ENCODE measurements at places on chromosomes 2 and 18.
A peak's percentile ranks its signal among the peaks of the same experiment; 100 is the strongest.

DNA sequence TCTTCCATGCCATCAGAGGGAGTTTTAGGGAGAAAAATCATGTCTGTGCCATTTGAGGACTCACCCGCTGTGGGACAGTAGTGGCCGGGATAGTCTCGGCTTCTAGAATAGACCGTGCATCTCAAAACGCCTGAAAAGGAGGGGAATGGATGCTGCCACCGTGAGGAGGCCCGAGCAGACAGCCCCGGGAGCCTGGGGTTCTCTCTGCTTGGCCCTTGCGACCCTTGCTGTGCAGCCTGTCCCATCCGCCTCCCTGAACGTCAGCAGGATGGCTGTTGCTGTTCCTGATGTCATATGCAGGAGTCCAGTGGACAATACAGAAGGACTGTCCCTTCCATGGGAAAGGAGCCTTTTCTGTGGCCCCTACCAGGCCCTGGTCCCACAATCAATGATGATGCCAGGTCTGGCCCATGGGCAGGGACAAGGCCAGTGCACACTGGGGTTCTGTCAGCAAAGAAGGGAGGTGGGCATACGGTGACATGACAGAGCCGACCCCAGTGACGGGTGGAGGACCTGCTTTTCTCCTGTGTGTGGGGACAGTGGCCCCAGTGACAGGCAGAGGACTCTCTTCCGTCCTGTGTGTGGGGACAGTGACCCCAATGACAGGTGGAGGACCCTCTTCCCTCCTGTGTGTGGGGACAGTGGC lies 58.8 kb downstream of the ACKR3 start:
- no peak for DNase-seq

GRCh38 chr2:36732673-36733036 lies 36.1 kb downstream of the VIT start:
- DNase-seq: no peak

DNA sequence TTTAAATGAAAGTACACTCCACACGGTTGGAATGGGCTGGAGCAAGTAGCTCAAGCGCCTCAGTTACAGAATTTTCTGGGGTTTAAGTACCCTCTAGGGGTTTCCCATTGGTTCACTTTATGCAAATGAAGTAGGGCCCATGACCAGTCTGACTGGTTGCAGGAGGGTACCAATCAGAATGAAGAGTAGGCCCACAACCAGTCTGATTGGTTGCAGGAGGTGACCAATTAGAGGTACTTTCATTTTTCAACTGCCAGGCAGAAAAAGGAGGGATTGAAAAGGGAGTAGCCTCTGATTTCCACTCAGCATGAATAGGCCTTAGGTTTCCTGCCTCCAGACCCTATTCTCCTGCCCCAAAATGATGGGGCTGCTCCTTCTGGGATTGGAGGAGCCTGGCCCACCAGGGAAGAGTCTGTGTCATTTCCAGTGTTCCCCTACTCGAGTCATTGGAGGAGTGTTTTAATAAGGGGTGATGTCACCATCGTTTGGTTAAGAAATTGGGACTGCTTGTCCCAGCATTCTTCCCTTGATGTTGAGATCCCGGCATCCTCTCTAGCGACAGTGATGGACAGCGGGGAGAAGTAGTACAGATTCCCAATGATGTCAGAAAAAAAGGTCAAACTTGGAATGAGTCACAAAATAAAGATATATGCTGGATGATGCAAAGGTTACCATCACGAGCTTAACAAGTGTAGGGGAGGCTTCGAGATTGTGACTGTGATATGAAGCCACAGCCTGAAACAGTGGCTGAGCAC lies 210.4 kb downstream of the SH3BP4 start:
- no peak for DNase-seq

DNA sequence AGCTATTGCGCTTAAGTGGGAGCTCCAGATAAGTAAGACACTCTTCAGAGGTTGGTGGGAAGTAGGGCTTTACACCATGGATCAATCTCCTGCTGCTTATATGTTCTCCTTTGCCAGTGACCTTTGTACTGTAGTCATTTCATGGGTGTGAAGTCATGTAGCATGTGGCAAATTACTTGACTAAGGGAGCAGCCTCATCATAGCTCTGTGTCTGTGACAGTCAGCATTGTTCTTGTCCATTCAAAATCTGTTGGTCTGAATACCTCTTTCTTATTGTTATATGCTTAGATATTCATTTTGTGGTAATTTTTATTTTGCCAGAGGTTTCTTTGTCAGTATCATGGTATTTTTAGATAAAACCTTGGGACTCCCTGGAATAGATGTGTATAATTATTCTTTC lies 18.2 kb downstream of the SLC4A1AP start:
- DNase-seq: peak; percentile 18

DNA sequence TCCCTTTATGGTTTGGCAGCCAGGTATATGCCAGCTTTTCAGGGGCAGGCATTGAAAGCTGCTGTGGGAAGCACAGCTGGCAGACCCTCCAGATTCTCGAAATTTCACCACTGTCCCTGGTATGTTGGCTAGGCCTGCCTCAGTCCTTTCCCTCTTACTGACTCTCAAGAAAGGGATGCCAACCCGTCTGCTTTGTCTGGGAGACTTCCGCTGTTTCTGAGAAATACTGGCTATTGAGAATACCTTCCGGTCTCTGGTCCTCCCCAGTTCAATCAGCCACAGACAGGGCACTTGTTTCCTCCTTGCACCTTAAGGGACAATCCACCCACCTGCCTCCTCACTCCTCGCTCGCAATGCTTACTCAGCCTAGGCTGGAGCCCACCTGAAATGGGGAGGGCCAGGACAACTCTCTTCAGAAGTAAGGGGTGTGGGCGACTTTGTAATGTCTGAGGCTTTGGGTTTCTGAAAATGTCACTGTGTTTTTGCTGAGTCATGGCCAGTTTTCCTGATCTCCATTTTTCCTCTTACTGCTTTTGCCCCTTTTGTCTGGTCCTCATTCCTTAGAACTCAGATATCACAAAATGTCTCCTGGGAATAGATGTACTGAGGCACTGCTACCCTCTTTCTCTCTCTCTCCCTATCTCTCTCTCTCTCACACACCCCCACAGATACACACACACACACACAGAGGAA lies 571.1 kb downstream of the TNS1 start:
- no peak for DNase-seq

GRCh38 chr2:52345676-52346075 lies 1313.7 kb upstream of the NRXN1 start:
- no peak for DNase-seq

GRCh38 chr18:75491361-75491760 lies 63.9 kb upstream of the SMIM21 start:
- DNase-seq: no peak

DNA sequence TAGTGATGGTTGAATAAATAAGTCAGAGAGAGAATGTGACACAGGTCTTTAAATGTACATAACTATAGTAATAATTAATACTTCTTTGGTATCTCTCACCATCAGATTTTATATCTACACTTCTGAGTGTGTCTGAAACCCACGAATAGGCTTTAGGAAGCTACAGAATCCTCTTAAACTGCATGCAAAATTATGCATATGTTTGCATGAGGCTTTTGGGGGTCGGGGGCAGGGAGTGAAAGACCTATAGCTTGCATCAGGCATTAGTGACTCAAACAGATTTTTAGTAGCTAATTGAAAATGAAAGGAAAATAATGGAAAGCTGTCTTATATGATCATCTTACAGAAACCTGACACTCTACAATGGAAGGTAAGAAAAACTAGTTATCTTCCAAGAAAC lies 14.9 kb downstream of the LRPPRC start:
- DNase-seq: no peak

DNA sequence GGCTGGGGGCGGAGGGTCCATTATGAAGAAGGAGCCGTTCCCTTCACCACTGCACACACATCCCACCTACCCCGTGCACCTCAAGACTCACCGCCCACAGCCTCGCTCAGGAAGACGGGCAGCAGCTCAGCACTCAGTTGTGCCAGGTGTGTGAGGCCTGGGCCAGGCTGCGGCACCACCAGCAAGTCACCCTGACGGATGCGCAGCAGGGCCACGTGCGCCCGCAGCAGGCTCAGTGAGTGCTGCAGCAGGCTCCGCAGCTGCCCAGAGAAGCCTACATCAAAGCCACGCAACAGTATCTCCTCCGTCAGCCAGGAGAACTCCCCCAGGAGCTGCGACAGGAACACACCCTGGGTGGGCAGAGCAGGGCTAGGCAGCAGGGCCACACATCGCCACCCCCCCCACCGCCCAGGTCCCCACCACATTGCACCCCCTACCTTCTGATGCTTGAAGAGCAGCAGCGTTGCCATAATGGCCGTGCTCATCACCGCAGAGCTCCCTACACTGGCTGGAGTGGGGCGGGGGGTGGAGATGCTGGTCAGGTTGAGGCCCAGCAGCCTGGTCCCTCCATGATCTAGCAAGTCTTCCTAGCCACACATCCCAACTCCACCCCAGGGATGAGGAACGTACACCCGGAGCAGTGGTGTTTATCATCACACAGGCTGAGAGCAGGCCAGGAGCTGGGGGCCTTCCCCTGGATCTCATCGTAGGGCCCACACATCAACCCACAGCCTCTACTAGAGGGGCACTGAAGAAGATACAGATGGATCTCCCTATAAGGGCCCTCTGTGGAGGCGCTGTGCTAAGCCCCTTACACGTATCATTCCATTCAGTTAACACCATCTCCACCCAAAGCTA lies 10.2 kb downstream of the GPAT2 start:
- DNase-seq: no peak

DNA sequence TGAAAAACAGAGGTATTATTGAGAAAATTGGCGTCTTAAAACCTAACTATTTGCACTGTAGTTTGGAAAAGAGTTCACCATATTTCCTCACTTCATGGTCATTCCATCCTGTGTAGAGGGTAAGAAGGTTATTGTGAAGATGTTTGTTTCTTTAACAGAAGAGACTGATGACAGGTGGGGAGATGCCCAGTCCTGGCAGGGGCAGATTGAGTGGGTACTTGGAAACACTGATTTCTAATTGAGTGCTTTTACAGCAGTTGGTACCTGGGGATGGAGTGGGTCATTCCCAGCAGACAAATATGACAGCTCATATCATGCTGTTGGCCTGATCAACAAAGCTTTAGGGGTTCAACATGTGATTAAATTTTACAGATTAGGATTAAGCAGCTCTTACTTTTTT lies 67.5 kb downstream of the MYOM1 start:
- DNase-seq: no peak

GRCh38 chr2:223868005-223868404 lies 30.6 kb upstream of the AP1S3 start:
- no peak for DNase-seq

DNA sequence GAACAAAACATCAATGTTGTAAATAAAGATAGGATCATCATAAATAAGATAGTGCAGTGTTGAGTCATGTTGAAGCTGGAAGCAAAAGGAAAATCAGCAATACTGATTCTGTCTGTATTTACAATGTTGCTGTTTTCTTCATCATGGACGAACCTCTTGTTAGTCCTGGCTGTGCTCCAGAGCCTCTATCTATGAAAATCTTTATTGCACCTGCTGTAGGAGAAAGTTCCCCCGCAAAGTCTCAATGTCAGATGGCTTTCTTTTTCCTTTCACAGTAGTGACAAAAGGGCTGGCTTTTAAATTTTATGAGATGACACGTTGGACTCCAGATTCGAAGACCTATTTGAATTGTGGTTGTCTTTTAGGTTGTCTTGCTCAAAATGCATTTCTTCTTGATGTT lies 98.5 kb upstream of the LRRTM1 start:
- DNase-seq: no peak

DNA sequence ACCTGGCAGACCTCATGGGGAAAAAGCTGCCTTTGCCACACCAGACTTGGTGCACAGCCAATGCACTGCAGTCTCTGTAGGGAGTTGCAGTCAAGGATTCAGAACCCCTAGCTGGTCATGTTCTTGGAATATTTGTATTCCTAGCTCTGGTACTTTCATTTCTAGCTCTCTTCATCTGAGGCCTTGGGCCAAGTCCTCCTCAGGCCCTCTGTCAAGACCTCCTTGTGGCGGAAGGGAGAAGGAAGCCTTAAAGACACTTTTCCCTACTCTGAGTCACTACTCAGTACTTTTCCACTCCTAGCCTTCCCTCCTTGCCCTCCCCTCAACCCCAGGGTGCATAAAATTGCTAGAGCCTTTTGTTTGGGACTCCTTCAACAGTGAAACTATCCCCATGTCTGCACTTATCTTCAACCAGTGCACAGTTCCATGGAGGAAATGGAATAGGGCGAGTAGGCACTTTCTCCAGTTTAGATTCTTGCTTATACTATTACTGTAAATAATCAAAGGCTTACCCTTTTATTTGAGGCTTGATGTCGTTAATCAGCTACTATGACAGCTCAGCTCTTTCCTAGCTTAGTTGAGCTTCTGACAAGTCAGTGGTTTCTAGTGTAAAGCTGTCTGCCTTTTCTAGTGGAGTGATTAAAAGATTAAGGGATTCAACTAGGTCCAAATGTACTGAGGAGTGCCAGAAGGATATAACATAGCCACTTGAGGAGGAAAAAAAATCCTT lies 15.8 kb downstream of the M1AP start:
- DNase-seq: no peak

DNA sequence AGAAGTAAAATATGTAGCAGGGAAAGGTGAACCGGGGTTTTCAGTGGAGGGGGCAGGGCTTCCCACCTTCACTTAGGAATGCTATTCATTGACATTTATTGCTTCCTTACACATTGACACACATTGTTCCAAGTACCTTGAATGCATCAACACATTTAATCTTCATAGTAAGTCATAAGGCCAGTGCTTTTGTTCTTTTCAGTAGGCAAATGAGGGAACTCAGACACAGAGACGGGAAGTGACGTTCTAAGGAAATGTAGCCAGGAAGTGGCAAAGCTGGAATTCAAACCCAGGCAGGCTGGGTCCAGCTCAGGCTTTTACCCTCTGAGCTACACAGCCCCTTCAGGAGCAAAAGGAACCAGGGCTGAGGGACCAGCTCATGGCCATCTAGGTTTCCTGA lies 20.7 kb downstream of the BMP10 start:
- no peak for DNase-seq

DNA sequence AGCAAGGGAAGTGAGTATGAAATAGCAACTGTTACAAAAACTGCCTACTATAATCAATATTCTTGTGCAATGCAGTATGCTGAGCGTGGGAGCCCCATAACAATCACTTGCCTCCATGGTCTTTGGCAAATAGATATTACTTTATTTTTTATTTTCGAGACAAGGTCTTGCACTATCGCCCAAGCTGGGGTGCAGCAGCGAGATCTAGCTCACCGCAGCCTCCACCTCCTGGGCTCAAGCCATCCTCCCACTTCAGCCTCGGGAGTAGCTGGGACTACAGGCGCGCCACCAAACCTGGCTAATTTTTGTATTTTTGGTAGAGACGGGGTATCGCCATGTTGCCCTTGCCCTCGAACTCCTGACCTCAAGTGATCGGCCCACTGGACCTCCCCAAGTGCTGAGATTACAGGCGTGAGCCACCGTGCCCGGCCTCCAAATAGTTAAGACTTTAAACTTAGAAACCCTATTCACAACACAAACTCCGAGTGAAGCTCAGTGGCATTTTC lies 1.2 kb upstream of the CCNT2 start:
- DNase-seq: no peak

- no peak for DNase-seq
Observed at GRCh38 chr18:61284039-61284438, 49.2 kb upstream of the CDH20 start.

GRCh38 chr2:79702905-79703304 lies 190.1 kb downstream of the CTNNA2 start:
- DNase-seq: no peak
